ENCODE measurements at places on chromosomes 11 and 22.

GRCh38 chr22:17865183-17866055 lies 91.2 kb upstream of the BID start:
- DNase-seq = no peak

- no peak for DNase-seq
Observed at GRCh38 chr11:119266063-119266462, 50.9 kb downstream of the MCAM start.

DNA sequence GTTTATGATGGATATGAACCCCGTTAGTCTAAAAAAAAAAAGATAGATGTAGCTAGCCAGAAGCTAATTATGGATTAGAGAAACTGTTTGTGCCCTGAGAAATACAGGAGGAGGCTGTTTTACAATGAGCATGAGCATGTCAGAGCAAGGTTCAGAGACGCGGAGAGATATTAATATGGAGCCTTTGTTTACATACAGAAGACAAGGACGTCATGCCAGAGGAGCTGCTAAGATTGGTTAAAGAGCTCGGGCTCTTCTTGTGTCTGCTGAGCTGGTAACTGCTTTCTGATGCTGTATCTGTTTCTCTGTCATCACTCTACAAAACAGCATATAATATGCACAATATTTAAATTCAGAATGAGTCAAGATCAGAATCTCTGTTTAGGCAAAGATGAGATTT lies 24.9 kb upstream of the CCDC89 start:
- no peak for DNase-seq

DNA sequence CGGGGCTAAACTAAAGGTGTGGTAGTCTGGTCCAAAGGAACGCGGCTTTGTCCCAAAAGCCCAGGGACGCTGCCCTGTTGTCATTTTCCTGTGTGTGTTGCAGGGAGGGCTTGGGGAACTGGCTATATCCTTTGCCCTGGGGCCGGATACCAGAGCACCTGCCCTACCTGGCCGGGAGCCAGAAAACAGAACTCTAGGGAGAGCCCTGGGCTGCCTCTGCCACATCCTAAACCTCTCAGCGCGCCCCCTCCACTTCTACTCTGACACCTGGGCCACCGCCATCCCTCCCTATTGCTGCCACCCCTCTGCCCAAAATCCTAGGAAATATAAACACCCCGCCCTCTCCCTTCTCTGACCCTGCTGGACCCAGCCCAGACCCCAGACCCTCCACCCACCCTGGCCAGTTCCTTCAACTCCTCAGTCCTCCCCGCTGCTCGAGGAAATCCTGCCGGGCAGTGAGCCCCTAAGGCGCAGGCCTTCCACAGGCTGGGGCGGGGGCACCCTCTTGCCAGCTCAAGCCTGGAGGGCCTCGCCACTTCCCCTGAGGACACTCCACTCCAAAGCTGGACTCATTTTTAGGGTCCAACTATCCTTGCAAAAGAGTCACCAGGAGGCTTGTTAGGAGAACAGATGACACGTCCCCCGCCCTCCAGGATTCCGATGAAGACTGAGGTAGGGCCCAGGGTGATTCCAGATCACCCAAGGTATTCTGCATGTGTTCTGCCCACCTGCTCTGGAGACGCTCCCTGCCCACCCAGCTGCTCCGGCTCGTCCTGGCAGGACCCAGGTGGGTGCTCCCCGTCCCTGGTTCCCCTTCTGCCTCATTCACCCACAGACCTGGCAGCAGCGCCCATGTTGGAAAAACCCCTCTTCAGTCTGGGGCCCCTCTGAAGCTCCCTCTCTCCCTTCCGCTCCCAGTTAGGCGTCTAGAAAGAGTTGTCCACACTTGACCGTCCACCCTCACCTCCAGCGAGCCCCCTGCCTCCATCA lies 12.2 kb downstream of the KCTD17 start:
- DNase-seq = no peak

DNA sequence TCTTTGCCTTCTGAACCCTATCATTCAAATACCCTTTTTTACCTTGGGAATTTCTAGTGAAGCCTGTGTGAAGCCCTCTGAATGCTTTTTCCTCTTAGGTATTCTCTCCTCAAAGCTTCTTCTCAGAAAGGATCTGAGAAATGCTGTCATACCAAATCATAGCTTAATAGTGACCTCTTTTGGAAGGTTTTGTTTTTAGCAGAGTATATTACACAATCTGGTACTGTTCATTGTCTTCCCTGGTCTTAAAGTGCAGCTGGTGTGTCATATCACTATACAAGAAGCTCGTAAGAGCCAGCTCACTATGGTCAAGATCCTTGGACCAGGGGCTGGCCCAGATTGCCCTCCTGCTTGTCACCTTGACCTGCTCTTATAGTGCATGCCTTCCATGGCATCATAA lies 204.4 kb upstream of the ANO5 start:
- no peak for DNase-seq

DNA sequence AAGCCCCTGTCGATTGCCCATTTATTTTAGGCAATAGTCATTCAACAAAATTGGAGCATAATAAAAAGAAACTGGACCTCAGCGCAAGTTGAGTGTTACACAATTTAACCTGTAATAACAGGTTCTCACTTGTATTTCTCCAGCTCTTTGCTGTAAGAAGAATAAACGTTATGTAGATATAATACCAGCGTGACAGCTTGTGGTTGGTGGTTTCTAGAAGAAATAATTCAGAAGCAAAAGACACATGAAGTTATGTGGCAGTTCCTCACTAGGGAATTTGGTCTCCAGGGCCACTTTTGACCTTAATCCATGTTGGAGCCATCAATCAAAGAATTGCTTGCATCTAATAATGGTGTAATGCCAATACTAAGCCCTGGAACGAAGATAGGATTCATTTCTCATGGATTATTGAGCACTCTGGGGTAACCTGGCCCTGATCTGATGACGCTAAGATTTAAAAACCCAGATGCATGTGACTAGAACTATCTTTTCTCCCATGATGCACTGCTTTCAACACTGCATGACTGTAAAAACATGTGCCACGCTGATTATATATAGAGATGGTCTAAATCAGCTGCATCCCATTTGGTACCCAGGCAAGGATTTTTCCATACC lies 129.7 kb upstream of the LDLRAD3 start:
- no peak for DNase-seq

- no peak for DNase-seq
Observed at GRCh38 chr11:128299132-128299726, 288.1 kb downstream of the ETS1 start.

DNA sequence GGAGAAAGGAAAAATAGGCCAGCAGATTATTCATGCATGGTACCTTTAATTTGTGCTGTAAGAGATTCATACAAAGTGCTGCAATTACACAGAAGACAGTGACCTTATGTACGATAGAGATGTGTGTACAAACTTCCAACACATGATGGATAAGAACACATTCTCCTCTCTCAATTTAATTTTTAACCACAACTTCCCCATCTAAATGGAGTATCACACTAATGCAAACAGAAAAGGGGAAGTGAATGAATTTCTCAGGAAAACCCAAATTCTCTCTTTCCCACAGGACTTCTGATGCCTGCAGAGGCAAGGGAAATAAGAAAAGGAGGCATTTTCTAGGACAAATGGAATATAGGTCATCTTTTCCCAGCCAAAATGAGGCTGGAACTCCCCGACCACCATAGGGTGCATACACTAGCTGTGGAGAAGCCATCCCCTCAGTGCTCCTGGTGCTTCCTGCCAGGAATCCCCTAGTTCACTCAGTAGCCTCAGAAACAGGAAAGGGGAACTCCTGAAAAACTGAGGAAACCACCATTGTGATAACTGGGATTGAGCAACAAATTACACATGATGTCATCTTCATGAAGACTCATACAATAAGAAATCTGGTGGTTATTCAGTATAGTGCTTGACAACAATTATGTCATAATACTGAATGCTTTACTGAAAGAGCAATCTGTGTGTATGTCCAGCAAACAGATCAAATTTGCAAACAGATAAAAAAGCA lies 22.4 kb downstream of the MMP10 start:
- no peak for DNase-seq

DNA sequence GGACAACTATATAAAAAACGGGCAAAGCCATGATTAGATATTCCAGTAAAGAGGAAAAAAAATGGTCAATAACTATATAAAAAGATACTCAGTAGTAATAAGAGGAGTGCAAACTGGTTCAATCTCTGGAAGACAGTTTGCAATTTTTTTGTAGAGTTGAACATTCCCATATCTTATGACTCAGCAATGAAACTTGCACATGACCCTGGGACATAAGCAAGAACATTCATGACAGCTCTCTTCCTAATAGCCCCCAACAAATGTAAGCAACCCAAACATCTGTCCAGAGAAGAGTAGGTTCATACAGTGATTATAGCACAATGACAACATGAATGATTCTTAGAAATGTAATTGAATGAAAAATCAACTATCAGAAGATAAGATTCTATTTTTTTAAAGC lies 21.8 kb upstream of the CSF2RB start:
- no peak for DNase-seq

DNA sequence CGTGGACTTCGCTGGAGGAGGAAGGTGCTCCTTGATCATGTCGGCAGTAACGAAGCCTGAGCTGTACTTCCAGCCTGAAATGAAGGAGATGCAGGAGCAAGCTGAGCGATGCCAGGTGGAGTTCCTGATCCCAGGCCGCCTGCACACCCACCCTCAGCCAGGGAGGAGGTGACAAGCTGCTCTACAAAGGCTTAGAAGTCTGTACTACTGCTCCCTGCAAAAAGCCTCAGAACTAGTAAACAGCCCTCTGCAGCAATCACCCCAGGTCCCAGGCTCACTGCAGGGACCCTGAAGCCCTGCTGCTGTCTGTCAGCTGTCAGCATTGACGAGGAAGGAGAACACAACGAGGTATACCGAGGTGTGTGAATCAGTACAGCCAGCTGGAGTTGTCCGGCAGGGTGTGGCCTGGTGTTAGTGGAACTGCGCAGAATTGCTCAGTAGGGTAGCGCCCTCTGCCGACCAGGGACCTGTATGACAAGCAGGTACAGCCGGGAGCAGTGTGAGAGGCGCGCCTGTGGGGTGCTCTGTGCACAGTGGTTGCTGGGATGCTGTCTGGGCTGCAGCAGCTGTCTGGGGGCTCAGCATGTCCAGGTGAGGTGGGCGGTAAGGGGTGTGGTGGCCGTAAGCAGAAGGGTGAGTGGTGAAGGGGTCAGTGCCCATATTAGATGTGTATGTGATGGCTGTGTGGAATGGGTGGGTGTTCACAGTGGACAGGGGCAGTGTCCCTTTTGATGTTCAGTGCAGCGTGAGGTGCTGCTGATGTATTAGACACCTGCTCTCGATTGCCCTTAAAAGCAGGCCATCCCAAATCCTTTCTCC lies 7.6 kb downstream of the CYB5R2 start:
- peak; percentile 95 for DNase-seq

GRCh38 chr11:125591649-125592304 lies 875 bp upstream of the STT3A start:
- peak; percentile 23 for DNase-seq

DNA sequence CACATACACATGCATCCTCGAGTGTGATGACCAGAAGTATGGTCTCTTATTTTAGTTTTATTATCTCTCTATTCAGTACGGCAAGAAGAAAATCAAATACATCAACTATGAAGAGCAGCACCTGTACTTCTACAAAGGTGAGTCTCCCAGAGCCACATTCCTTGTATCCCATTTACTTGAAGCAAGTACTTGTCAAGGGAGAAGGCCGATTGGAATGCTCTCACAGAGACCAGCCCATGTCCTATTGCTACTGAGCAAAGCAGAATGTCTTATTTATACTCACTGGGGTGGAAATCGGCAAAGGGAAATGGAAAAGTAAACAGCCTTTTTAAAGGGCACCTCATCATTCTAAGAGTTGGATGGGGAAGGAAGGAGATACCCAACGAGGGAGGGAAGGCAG lies 72.6 kb upstream of the OR5AK2 start:
- no peak for DNase-seq

DNA sequence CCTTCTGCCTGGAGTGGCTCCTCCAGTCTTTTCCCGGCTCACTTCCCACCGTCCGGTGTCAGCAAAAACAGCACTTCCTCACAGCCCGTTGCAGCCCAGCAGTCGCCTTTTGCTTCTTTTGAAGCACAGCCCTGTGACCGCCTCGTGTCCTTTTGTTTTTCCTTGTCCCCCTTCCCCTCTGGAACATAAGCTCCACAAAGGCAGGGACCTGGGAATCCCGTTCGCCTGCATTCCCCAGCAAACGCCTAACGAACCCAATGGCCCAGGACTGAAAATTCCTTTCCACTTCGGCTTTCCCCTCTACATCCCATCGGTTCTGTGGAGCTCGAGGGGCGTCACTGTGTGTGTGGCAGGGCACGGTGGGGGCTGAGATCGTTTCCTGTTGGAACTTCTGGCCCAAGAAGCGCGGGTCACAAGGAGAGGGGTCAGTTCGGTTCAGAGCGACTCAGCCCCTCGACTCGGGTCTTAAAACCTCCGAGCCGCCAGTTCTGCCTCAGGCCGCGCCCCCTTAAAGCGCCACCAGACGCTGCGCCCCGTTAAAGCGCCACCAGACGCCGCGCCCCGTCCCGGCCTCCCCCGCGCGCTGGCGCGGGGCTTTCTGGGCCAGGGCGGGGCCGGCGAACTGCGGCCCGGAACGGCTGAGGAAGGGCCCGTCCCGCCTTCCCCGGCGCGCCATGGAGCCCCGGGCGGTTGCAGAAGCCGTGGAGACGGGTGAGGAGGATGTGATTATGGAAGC lies 841 bp downstream of the RIC8A start:
- DNase-seq = peak; percentile 94

DNA sequence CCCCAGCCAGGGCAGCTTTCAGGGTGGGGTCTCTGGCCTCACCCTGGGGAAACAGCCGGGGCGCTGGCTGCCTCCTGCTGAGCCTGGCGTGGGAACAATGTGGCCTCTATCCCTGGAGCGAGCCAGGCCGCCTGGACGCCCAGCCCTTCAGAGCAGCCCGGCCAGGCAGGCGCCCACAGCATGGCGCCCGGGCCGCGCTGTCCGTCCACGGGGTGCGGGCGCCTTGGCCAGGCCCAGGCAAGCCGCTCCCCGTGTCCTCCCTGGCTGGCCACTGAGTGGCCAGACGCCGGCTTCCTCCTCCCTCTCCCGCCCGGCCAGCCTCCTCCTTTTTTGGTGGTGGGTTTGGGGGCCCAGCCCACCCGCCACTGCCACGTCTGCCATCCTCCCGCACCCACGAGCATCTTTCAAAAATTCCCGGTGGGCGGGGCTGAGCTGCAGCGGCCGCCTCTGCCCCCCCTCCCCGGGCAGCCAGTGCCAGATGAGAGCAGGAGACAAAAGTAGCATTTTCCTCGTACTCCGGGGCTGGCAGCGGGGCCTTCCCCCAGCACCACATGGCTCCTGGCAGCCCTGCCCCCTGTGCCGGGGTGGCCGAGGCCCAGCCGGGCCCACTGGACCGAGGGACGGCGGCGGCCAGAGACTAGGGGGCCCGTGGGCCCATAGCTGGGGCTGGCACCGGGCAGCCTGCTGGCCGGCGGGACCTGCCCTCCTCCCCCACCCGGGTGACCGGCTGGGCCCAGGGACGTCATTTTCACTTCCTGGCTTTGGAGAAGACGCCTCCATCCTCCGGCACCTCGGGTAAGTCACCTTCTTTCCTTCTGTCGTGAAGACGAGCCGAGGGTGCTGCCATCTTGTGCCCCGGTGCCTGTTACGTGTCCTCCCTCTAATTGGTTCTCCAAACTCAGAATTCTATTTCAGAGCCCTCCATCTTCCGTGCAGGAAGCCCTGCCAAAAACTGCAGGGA lies 70.2 kb upstream of the PPARA start:
- no peak for DNase-seq

Measured in 8988T (cell line).